ENCODE measurements at places on chromosomes 12 and 14.

DNA sequence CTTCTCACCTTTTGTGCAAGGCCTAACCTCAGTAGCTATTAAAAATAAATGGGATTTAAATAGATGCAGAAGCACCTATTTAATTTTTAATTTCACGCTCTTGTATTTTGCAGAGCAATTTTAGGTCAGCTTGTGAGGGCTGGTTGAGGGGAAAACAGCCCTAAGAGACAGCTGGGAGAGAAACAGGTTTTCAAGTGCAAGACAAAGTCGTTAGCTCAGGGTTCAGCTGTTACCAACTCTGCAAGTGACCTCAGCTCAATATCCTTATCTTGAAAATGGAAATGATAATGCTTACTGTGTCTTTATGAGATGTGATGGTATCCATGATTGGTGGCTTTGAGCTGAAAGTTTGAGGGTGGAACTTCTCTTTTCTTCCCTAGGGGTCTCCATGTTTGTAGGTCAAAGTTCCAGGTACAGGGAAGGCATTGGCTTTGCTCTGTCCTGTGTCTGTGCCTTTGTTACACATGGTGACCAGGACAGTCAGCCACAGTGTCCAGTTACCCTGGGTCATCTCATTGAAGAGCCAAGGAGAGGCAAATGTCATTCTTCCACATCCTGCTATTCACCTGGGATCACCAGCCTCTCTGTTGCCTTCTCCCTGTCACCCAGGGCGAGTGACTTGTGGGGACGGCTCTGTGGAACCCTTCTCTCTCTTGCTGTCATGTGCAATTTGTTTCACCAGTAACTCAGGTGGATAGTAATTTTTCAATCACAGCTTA lies 100.3 kb downstream of the SAMD4A start:
- no peak for DNase-seq

DNA sequence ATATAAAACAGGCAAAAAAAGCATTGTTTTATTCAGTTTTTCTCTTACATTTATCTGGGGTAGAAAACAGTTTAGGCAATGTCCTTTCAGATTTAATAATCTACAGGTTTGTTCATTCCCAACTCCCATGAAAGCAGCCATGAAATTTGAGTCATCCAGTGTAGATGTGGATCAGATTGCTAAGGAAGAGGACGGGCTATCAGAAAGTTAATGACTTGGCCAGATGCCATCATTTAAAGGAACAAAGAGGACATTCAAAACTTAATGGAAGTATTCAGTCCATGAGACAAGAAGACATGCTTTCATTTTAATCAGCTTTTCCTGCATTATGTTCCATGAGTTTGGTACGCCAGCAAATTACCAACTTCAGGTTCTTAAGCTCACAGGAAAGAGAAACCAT lies 31.1 kb upstream of the POC1B start:
- no peak for DNase-seq

- DNase-seq = no peak
These were observed 144.9 kb upstream of the CRY1 start for GRCh38 chr12:107238296-107238695.

DNA sequence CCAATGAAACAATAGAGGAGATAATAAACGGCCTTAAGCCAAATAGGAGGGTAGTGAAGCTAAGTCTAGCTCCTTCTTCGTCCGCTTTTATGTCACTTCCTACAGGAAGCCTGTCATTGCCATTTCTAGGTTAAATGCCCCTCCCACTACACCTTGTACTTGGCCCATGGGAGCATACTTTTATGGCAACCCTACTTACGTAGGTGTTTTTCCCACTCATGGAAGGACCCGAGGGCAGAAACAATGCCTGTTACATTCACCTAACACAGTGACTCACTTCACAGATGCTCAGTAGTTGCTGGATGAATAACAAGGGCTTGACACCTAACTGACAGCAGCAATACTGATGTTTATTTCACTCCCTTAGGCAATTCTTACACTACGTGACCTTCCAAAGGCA lies 44.5 kb downstream of the ALKBH1 start:
- DNase-seq = no peak

- DNase-seq = no peak
These were observed 790.8 kb upstream of the TBX3 start for GRCh38 chr12:115474539-115475353.

DNA sequence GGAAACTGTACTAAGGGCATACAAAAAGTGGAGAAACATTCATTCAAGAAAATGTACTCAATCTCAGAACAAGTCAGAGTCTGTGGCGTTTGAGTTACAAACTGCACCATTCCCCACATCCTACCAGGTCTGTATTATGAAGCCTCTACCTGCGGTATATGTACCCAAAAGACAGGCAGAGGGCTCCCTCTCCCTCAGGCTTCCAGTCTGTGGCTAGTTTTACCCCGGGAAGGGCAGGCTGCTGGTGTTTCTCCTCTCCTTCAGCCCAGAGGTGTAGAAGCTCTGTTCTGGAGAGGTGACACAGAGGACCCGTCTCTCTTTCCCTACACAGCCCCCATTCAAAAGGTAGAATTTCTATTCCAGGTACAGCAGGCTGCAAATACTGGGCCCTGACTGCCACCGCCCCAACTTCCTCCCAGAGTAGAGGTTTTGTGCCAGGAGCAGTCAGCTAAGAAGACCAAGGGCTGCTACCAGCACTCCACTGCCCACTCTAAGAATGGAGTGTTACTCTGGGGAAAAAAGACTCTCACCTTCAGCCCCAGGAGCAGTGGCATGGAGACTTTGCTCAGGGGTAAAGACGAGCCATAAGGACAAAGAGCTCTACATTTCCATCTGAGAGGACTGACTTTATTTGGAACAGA lies 39.4 kb downstream of the PARP11 start:
- DNase-seq = no peak

DNA sequence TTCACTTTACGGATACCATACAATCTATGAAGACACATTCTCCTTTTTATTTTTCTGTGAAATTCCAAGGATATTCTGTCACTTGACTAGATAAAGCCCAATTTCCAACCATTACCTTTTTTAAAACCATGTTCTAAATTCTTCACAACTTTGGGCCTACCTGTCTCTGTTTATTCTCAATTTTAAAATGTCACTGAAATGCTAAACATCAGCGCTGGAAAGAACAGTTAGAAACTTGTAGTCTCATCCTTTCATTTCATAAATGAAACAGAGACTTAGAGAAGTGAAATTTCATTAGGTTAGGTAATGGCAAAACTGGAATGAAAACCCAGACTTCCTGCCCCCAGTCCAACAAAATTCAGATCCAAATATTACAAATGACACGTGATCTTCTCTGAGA lies 396.2 kb downstream of the CCDC91 start:
- no peak for DNase-seq

GRCh38 chr12:116337312-116337711 lies 59.8 kb upstream of the MED13L start:
- DNase-seq = no peak

Measured in activated CD4-positive, alpha-beta T cell treated with anti-CD3 and anti-CD28 coated beads, Interleukin-2, amount 50 U/mL, for 48 hours (primary cell).